Thoracic aorta (tissue), 2 donors: ENCODE measurements at places on chromosomes 13 and 19.

DNA sequence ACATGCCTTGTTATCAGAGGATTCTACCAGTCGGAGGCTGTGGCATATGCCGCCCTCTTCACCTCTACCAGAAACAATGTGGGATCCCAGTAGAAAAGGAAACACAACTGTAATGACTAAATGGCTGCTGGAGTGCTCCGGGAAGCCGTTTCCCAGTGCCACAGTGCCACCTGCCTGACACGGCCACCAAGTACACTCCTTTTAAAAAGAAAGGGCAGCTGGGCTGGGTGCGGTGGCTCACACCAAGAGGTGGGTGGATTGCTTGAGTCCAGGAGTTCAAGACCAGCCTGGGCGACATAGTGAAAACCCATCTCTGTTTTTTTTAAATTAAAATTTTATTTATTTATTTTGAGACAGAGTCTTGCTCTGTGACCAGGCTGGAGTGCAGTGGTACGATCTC lies 67.3 kb downstream of the TRPM4 start:
- DNase-seq, result no peak

GRCh38 chr19:50333235-50333736 lies 4.1 kb upstream of the KCNC3 start:
- DNase-seq, result peak; percentile 56

- DNase-seq, result no peak
Observed at GRCh38 chr13:89695343-89696257, 1651.9 kb upstream of the MIR17HG start.

GRCh38 chr19:1081301-1082164 lies 13.6 kb downstream of the POLR2E start:
- DNase-seq, result no peak

GRCh38 chr13:46544208-46544607 lies 8.8 kb upstream of the LRCH1 start:
- no peak for DNase-seq

DNA sequence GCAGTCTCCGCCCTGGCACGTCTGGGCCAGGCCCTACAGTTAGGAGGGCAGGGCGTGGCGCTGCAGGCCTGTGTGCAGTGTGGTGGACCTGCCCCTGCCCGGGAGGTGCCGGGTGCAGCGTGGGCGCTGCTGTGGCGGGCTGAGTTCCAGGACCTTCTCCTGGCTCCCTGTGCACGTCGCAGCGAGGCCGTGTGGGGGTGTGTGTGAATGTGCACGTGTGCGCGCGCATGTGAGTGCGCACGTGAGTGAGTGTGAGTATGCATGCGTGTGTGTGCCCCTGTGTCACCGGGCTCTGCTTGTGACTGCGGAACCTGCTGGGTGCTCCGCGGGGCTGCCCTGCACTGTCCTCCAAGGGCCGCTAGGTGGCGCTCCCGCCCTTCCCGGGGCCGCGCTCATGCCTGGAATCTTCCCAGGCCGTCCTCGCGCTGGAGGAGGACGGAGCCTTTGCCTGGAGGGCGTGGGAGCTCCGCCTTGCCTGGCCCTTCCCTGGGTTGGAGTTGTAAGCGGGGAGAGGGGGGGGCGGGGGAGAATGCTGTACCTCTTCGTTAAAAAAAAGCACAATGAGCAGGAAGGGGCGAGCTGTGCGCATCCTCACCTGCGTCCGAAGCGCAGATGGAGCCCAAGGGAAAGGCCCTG lies 79.3 kb downstream of the KDM4B start:
- DNase-seq, result peak; percentile 37

DNA sequence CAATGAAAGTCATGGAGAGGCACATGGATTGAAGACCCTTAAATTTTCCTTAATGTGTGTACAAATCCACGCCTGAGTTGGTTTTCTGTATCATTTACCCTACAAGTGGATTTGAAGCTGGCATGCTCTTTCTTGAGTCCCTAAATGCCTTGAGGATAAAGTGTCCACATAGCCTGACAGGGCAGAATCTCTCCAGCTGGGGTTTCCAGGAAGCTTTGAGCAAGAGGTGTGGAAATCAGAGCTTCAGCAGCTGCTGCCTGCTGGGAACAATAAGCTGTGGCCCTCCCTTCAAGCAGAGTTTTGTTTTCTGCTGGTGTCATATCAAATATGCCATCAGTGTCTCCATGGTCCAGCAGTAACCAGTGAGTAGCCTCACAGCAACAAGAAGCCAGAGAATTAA lies 120.3 kb upstream of the SERTM1 start:
- no peak for DNase-seq

- no peak for DNase-seq
Observed at GRCh38 chr13:71291842-71292146, 575.2 kb downstream of the DACH1 start.

- no peak for DNase-seq
Observed at GRCh38 chr13:42553098-42554046, 20.6 kb upstream of the TNFSF11 start.

DNA sequence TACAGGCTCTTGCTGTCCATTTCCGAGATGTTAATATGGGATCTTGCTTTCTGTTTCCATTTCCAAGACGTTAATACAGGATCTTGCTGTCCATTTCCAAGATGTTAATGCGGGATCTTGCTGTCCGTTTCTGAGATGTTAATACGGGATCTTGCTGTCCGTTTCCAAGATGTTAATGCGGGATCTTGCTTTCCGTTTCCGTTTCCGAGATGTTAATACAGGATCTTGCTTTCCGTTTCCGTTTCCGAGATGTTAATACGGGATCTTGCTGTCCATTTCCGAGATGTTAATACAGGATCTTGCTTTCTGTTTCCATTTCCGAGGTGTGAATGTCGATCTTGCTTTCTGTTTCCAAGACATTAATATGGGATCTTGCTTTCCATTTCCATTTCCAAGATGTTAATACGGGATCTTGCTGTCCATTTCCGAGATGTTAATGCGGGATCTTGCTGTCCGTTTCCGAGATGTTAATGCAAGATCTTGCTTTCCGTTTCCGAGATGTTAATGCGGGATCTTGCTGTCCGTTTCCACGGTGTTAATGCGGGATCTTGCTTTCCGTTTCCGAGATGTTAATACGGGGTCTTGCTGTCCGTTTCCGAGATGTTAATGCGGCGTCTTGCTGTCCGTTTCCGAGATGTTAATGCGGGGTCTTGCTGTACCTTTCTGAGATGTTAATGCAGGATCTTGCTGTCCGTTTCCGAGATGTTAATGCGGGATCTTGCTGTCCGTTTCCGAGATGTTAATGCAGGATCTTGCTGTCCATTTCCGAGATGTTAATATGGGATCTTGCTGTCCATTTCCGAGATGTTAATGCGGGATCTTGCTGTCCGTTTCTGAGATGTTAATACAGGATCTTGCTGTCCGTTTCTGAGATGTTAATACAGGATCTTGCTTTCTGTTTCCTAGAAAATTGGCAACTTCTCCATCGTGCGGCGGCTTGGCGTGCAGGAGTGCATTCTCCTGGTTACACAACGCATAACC lies 38.3 kb downstream of the PEX11G start:
- DNase-seq, result no peak

DNA sequence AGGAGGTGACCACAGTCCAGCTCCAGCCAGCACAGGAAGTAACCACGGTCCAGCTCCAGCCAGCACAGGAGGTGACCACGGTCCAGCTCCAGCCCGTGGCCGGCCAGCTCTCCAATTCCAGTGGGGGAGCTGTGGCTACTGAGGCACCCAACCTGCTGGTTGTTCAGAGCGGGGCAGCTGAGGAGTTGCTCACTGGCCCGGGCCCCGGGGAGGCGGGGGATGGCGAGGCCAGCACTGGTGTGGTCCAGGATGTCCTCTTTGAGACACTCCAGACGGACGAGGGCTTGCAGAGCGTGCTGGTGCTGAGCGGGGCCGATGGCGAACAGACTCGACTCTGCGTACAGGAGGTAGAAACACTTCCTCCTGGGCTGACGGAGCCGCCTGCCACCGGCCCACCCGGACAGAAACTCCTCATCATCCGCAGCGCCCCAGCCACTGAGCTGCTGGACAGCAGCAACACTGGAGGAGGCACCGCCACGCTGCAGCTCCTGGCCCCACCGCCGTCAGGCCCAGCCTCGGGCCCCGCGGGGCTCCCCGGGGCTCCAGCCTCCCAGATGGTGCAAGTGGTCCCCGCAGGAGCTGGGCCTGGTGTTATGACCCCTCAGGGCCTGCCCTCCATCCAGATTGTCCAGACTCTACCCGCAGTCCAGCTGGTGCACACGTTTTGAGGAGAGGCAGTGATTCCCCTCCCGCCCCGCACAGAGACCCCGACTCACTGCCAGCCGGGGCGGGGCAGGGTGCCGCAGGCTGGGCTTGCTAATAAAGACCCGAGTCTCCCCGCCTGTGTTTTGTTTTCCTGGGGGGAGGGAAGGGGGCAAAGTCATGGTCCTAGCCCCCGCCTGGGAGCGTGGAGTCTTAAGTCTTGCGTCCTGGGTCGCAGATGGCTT lies 1.0 kb upstream of the NAT14 start:
- no peak for DNase-seq

GRCh38 chr19:11378319-11379189 lies 4.1 kb downstream of the SWSAP1 start:
- DNase-seq, result no peak

GRCh38 chr19:35458731-35459391 lies 10.8 kb downstream of the FFAR2 start:
- no peak for DNase-seq

DNA sequence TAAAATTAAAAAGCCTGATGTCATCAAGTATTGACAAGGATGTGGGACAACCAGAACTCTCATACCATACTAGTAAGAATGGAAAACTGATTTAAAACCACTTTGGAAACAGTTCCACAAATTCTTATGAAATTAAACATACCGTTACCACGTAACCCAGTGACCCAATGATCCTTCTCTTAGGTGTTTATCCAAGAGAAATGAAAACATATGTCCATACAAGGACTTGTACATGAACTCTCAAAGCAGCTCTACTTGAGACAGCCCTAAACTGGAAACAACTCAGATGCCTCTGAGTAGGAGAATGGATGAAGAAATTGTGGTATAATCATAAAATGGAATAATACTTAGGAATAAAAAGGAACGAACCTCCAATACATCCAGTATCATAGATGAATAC lies 27.6 kb downstream of the SLC6A16 start:
- DNase-seq, result no peak

- no peak for DNase-seq
Observed at GRCh38 chr13:104204177-104204576, 1138.0 kb upstream of the SLC10A2 start.

- DNase-seq, result no peak
Observed at GRCh38 chr13:81048026-81048461, 707.1 kb upstream of the SPRY2 start.

DNA sequence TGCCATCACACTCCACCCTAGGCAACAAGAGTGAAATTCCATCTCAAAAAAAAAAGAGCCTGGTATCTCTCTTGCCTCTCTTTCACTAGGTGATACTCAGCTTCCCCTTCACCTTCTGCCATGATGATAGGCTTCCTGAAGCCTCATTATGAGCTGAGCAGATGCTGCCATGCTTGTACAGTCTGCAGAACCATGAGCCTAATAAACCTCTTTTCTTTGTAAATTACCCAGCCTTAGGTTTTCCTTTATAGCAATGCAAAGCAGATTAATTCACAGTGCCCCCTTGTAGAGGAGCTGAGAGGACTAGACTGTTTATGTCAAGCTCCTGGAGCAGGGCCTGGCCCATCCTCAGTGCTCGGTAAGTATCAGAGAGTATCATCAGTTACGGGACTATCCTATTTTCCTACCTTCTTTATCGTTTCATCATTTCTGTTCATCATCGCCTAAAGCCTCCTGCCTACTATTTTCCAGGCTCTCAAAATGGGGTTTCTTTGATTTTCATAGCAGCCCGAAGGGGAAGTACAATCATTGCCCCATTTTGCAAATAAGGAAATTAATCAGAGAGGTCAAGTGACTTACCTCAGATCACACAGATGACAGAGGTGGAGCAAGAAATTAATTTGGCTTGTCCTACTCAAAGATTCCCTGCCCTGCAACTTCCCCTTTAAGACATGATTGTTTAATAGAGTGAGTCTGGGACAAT lies 33.5 kb upstream of the IGSF23 start:
- DNase-seq, result no peak

- DNase-seq, result no peak
Observed at GRCh38 chr13:79194272-79194671, 211.8 kb downstream of the RBM26 start.

DNA sequence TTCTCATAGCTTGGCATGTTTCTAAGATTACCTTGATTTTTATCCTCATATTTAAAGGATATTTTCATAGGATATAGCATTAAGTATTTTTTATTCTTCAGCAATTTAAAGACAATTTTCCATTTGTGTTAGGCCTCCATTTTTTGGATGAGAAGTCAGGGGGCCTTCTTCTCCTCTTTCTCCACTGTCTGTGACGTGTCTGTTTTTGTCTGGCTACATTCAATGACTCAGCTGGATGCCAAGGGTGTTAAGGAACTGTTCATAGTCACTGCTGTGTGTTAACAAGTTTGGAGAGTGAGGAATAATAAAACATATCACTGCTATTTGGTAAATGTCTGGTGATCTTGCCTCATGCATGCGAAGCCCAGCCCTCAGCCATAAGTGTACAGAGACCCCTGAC lies 36.4 kb downstream of the ZNF582 start:
- DNase-seq, result no peak

GRCh38 chr13:94322925-94323763 lies 156.3 kb downstream of the DCT start:
- DNase-seq, result no peak

- DNase-seq, result no peak
Observed at GRCh38 chr13:75364131-75364713, 117.7 kb downstream of the TBC1D4 start.

DNA sequence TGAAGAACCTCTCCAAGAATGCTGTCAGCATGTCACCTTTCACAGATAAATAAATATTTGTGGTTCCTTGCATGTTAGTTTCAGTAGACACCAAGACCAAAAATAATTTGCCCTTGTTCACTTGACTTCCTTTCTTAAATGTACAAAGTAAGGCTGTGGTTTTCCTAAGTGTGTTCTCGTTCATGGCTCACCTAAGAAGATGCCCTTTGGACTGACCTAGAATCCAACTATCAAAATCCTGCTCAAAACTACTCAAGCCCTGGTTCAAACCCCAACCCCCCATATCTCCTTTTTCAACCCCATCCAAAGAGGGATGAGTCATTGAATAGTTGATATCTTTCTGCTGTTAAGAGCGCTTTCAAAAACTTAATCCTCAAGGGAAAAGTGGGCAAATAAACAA lies 247.8 kb upstream of the ZNF507 start:
- DNase-seq, result no peak

DNA sequence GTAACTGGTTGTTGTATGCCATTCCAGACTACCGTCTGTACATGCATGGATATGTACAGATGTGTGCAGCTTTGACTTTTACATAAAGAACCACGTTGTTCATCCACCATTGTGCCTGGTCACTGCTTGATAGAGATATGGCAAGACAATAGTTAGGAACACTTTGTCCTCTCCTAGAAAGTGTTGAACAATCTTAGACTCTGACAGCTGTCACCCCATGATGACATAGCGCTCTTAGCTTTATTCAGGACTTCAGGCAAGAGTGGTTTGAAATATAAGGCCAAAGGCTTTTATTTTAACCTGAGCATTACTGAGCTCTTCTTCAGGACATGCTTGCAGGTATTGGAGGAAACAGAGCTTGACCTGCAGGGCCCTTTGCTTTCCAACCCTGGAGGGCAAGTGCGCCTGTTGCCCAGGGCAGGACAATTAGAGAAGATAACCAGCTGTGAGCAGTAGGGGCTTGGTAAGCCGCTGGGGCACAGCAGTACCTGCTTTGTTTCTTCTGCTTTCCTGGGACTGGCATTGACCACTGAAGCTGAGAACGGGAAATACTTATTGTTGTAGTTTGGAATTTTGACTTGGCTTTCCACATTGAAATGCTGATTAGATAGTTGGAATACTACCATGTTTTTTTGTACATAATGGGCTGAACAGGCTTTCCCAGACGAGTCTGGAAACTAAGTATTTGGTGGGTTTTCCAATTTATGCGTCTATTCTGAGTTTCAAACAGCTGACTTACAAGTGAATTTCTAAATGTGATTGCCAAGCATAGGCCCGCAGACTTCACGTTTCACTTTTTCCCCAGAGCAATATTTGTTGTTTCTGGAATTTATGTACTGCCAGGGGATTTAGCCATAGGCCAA lies 51.1 kb downstream of the GARRE1 start:
- no peak for DNase-seq
